A673 (cell line): ENCODE measurements at places on chromosomes 16 and 17. TPM values are rescaled to one million over a fixed set of nuclear protein-coding genes. Genes with fewer than 3 reads are reported as not detected.

The KIF2B gene
- not detected in 2 replicates for total RNA-seq

The RPH3AL gene
- 0.82 and 1.3 TPM in 2 replicates for total RNA-seq

The ACE gene
- total RNA-seq, result 2.1 and 2.6 TPM in 2 replicates

The KRTAP4-4 gene
- not detected in 2 replicates for total RNA-seq

The CACNG4 gene
- total RNA-seq, result 9.7 and 9.9 TPM in 2 replicates

The CLDN6 gene
- 0.21 and 0.31 TPM in 2 replicates for total RNA-seq

The TMEM88 gene
- total RNA-seq, result 1.7 and 3.0 TPM in 2 replicates

The WNT3 gene
- total RNA-seq, result 1.3 and 2.2 TPM in 2 replicates

The NPIPA5 gene
- 3.8 and 3.9 TPM in 2 replicates for total RNA-seq

The PHAF1 gene
- total RNA-seq, result 23.2 and 23.5 TPM in 2 replicates

The KRT39 gene
- total RNA-seq, result not detected in 2 replicates

The SLC38A8 gene
- total RNA-seq, result not detected in 2 replicates

The BFAR gene
- 58.5 and 60.1 TPM in 2 replicates for total RNA-seq

The RNF135 gene
- total RNA-seq, result 7.5 and 8.2 TPM in 2 replicates

The GLIS2 gene
- 10.6 and 15.4 TPM in 2 replicates for total RNA-seq

The KRT20 gene
- total RNA-seq, result not detected in 2 replicates

The ACAP1 gene
- total RNA-seq, result 1.1 TPM in 2 replicates

The SDR42E1 gene
- total RNA-seq, result not detected in 2 replicates

The ESRP2 gene
- total RNA-seq, result 0.19 and 0.35 TPM in 2 replicates

The MYL4 gene
- total RNA-seq, result not detected in 2 replicates

The TIGD7 gene
- total RNA-seq, result 5.7 and 7.9 TPM in 2 replicates

The MARCHF10 gene
- not detected in 2 replicates for total RNA-seq

The SLC16A13 gene
- 11.7 and 15.5 TPM in 2 replicates for total RNA-seq

The MMP25 gene
- 0.80 and 1.3 TPM in 2 replicates for total RNA-seq
